ENCODE measurements at places on chromosomes 5 and 9.

- no peak for DNase-seq
Observed at GRCh38 chr9:124108216-124108615, 96.6 kb downstream of the LHX2 start.

- no peak for DNase-seq
Observed at GRCh38 chr5:119895066-119895465, 265.7 kb downstream of the FAM170A start.

DNA sequence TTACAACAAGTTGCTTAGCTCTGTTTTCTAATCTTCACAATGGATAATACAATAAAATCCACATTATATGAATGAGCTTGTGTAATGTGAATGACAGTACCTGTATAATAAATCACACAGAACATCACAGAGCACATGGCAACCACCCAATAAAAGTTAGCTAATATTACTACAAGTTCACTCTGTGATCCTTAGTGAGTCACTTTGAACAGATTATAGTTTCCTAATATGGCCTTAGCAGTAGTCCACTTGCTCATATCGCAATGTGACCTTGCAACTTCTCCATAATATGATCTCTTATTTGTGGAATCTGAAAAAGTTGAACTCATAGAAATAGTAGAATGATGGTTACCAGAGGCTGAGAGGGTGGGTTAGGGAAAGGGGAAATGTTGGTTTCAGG, 361.3 kb downstream of the PTPRD start:
- DNase-seq, result no peak

- no peak for DNase-seq
Observed at GRCh38 chr5:69048230-69048629, 45.6 kb upstream of the SLC30A5 start.

GRCh38 chr9:34370335-34370969, 6.2 kb downstream of the MYORG start:
- no peak for DNase-seq

DNA sequence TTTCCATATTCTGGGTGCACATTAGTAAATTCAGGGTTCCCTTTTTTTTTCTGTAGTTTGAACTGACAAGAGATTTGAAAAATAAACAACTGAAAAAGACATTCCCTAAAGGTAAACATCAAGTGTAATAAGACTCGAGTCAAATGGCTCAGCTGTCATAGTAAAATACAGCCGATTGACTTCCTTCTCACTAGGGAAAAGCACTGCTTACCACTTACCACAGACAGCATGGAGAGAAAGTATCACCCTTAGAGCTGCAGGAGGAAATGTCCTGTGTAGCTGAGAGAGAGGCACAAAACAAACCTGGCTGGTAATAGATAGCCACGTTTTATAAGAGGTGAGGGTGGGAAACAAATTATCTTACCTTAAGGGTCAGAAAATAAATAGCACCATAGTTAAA, 12.1 kb upstream of the DMAC1 start:
- DNase-seq, result no peak

DNA sequence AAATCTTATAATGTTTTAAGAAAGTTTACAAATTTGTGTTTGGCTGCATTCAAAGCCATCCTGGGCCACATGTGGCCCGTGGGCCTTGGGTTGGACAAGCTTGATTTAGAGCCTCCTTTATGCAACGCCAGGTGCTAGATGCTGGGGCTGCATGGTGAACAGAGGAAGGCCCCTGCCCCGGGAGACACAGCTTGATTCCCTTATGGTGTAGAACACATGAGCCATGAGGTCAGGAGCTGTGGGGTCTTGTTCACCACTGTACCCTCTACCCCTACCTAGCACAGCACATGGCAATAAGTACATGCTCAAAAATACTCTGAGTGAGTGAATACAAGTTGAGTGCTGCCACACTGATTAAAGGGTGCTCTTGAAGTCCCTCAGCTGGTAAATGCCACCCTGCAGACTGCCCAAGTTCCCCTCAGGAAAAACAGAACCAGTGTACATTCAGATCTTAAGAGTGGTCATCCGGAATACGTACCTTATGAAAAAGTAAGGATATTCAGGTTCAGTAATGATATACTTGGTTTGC, 71.9 kb downstream of the ARRDC3 start:
- no peak for DNase-seq

DNA sequence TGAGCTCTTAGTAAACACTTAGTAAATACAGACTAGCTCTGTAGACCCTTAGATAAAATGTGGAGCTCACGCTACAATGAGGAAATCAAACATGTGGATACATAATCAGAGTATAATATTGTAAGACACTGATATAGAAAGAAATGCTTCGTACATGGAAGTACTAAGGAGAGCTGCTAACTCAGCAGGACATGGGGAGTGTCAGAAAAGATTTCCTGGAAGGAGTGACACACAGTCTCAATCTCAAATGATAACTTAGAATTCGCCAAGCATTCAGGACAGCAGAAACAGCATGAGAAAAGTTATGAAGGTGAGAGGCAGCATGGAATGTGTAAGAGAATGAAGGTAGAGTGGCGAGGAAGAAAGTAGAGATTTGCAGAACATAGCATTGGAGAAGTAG, 80.8 kb downstream of the ZNF622 start:
- DNase-seq, result no peak

DNA sequence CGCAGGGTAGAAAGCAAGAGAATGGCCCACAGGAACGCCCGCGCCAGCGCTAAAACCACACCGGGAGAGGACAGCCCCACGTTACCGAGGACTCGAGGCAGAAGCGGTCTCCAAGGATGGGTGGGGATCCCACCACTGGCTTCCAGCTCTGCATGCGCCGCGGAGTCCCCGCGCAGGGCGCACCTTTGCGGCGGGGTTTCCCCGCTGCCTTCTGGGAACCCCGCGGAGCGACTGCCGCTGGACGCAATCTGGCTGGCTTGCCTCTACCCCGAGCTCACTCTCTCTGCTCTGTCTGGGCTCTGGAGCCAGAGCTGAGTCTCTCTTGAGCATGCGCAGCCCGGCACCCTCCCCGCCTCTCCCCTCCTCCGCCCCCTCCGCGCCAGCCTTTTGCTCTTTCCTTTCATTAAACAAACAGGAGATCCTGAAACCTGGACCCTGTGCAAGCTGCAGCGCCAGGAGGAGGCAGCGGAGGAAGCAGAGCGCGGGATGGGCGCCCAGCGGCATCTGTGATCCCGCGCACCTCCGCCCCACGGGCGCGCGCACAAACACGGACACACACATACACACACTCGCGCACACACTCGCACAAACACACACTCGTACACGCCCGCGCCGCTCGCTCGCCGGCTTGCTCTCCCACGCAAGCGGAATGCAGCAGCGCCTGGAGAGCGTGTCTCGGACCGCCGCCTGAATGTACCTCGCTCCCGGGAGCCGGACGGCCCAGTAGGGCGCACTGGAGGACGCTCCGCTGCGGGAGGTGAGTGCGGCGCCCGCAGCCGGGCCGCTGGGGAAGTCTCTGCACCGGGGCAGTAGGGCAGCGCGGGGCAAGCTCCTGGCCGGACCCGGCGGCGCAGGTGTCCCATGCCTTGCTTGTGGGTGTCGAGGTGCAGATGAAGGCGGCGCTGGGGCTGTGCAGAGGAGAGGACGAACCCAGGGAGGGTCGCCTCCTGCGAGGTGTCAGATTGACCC, at the start of gene PLPPR1:
Gene PLPPR1, plus strand, starts transcription at position 382 of the 969 bp plus-strand sequence.
- DNase-seq, result no peak

- no peak for DNase-seq
Observed at GRCh38 chr9:34536685-34537084, 13.9 kb upstream of the ENHO start.

GRCh38 chr9:78486661-78487060, 189.7 kb downstream of the PSAT1 start:
- DNase-seq, result no peak

GRCh38 chr9:134328841-134329575, 2.8 kb downstream of the RXRA start:
- DNase-seq, result no peak

GRCh38 chr9:78050421-78050820, 18.8 kb upstream of the GNAQ start:
- no peak for DNase-seq

- DNase-seq, result no peak
Observed at GRCh38 chr5:177458912-177459350, 12.3 kb downstream of the PRR7 start.

DNA sequence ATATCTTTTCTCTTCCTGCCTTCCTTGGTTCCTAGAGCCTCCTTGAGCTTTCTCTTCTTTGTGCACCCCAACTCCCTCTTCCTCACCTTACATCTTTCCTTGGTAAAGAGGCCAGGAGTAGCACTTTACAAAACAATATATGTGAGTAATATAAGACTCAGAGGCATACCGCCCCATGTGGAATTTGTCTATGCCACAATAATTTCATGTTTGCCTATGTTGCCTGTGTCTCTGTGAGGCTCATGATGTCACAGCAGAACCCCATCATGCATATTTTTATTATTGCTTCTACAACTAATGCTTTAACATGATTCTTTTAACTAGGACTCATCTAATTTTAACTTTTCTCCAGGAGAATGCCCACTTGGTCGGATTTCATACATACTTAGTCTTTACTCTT, 15.0 kb upstream of the LVRN start:
- no peak for DNase-seq

GRCh38 chr9:6827439-6828145, 69.8 kb downstream of the KDM4C start:
- no peak for DNase-seq

DNA sequence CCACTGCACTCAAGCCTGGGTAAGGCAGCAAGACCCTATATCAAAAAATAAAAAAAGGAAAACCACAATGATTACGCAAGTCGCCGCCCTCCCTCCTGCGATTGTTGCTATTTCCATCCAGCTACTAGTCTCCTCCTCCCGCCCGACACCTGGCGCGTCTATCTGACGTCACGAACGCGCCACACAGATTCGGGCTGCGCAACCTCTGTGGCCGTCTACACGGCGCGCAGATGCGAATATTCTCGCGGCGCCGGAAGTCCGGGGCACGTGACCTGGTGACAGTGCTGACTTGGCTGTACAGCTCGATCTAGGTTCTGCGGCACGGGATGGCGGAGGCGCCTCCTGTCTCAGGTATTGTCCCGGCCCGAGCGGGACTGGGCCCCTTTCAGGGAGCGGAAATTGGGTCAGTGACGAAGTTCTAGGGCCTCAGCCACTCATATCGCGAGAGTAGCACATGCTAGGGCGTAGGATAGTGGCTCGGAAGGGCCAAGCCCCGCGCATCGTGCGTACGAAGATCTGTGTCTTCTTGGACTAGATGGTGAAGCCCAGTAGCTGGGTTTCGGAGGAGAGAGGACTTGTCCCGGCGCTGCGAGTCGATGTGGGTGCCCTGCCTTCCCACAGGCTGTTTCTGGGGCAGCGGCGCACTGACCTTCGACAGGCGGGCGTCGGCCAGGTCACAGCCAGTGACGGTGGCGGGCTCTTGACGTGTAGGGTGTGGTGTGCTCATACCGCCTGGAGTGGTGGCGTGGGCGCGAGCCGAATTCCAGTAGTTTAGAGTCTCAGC, at the start of gene NFX1:
Gene NFX1, plus strand, starts transcription at position 270 of the 784 bp plus-strand sequence. Its CDS starts 57 bp downstream, at position 327.
- peak; percentile 78 for DNase-seq

GRCh38 chr5:31733371-31733770, 94.4 kb downstream of the PDZD2 start:
- no peak for DNase-seq

DNA sequence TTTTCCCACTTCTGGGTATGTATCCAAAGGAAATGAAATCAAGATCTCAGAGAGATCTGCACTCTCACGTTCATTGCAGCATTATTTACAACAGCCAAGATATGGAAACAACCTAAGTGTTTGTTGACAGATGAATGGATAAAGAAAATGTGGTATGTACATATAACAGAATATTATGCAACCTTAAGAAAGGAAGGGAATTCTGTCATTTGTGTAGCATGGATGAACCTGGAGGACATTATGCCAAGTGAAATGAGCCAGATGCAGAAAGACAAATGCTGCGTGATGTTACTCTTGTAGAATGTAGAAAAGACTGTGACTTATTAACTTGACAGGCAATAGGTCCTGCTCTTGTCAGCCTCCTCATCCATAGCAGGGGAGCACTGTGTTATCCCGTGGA, 31.4 kb downstream of the PPARGC1B start:
- DNase-seq, result no peak

- DNase-seq, result no peak
Observed at GRCh38 chr5:56607074-56607473, 208.3 kb upstream of the MAP3K1 start.

DNA sequence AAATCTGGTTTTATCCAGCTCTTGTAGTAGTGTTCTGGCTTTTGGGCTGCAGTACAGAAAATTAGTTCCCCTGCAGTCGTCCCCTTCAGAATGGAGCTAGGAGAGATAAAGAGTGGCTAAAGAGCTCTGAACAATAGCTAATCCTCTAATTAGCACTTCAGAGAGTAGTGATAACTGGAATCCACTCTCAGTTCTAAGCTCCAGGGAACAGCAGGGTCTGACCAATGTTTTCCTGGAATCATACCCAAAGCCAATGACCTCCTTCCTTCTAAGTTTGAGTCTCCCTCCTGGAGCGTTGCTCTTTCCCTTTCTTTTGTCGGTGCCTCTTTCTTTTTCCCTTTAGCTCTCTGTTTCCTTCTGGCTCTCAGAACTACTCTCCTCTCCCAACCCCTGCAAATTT, 47.4 kb downstream of the MFAP3 start:
- DNase-seq, result no peak

- DNase-seq, result no peak
Observed at GRCh38 chr5:118236108-118236849, 752.1 kb downstream of the DTWD2 start.

GRCh38 chr5:59326596-59326995, 566.9 kb downstream of the PDE4D start:
- DNase-seq, result no peak

DNA sequence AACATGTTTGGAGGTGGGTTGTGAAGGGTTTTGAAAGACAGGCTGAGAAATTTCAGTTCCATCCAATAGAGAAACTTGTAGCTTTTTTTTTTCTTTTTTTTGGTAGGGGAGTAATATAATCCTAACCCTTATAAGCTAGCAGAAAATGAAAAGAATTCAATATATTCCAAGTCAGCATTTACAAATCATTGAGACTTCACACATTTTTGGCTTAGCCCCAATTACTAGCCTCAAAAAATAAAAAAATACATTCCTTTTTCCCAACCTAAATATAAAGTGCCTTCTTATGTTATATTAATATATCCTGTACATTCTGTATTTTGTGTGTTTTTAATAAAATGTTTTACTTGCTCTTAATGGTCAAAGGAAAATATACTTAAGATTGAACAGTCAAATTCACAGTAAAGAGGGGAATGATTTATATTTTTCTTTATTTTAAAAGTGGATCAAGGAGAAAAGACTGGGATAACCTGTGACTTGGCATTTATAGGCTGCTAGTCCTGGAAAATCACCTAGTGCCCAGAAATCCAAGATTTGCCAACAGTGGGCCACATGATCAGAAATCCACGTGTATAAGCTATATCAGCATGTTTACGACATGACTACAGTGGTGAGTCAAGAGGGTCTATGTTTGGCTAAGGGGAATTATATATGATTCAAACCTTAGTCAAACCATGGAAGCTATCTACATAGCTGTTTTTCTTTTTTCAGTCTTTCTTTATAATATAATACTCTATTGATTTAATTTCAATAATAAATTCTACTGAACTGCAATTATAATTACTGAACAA, 14.5 kb downstream of the HACD4 start:
- no peak for DNase-seq

DNA sequence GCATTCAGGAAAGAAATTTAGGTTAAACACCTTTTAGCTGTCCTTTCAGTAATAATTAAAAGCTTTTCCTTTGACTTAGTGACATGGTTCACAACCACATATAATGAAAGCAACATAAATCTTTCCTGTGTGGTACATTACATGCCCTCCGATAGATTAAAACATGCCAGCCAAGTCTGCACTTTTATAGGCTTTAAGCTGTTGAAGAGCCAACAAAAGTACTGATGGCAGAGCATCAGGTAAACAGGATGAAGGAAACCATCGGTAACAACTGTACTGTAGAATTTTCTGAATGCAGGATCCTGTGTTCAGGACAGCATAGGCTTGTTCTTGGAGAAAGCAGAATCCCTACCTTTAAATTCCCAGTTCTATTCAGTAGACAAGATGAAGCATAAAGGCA, 226.6 kb downstream of the MLLT3 start:
- DNase-seq, result no peak

Data from cortex of kidney (tissue), 1 donor.